ENCODE measurements at places on chromosomes 5 and 9.

GRCh38 chr9:131361202-131361833 is 32.6 kb upstream of the PRRC2B start:
- no peak for DNase-seq

DNA sequence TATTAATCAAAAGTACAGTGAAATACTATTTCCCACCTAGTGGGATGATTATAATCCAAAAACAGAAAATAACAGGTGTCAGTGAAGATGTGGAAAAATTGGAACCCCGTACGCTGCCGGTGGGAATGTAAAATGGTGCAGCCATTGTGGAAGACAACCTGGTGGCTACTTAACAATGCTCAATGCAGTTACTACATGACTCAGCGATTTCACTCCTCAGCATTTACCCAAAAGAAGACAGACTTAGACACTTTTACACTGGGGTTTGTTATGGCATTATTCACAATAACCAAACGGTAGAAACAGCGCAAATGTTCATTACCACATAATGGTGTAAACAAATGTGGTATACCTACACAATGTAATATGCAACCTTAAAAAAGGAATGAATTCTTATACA is 23.9 kb downstream of the SECISBP2 start:
- no peak for DNase-seq

DNA sequence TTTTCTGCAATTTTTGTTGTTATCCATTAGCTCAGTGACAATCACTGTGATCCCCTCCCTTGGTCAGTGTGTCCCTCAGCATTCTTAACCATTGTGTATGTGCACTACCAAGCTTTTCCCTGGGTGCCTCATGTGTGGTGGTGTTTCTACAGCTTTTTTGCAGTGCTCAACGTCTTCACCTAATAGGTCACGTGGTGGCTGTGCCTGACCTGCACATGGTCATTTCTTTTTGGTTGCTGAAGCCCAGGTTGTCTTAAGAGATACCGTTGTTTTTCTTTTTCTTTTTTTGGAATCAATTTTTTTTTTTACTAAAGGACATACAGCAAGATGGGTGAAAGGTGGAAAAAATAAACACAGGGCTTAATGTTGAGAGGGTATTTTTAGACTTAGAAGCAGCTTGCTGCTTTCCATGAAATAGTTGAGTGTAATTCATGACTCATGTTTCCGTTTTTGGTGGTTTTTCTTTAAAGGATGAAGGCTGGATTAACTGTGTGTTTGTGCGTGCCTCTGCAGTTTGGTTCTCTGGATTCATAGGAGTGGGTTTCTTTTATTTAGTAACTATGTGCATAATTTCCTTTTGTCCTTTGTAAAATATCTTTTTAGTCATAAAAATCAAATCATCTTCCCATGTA is 22.2 kb downstream of the SH3GL2 start:
- peak; percentile 30 for DNase-seq

DNA sequence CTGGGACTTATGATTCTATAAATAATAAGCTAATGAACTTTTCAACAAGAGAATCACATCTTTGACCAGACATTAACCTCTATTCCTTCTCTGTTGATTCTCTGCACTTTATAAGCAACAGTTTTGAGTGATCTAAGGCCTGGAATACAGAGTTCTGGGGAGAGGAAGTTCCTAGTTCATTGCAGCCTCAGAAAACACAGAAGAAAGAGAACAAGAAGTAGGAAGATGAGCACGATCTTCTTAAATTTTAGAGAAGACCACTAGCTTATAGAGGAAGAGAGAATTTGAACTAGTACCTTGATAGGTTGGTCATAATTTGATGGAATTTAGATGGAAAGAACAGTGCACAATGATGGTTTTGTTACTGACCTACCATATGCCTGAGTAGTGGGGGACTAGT is 8.5 kb upstream of the C9orf72 start:
- no peak for DNase-seq

DNA sequence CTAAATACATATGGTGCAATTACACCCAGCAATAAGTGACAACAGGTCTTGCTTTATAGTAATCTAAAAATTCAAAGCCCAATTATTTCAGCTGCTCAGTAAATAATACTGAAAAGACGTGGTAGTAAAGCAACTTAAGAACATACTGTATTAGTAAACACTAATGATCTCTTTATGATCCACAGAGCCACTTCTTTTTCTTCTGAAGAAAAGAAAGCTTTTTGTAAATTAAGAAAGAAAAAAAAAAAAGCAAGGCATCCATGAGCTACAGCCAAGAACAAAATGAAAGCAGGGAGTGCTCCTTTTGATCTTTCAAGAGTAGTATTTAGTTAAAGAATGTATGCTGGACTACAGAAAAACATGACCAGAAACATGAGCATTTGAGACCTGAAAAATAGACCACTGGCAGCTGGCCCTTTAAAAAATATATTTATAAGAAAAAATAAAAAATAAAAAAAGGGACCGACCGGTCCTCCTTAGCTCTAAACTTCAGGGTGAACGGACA is 348.7 kb downstream of the GLIS3 start:
- DNase-seq, result no peak

DNA sequence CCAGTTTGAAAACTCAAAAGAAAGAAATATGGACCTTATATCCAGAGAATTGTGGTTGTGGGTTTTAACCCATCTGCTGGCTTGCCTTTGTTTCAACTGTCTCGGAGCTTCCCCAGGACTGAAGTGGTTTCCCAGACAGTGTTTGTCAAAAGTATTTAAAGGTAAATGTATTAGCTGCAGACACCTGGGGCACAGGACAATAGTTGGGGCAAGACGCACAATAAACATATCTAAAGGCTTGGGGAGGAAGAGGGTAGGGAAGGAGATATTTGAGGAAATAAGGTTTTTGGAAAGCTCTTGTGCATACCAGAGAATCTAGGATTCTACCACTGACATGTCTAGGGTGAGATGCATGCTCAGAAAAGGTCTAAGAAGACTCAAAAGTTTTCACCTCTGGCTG is 99.0 kb downstream of the ADAMTS2 start:
- DNase-seq, result no peak

- DNase-seq, result no peak
These were observed 101.8 kb upstream of the LARP1 start for GRCh38 chr5:154653418-154653763.

DNA sequence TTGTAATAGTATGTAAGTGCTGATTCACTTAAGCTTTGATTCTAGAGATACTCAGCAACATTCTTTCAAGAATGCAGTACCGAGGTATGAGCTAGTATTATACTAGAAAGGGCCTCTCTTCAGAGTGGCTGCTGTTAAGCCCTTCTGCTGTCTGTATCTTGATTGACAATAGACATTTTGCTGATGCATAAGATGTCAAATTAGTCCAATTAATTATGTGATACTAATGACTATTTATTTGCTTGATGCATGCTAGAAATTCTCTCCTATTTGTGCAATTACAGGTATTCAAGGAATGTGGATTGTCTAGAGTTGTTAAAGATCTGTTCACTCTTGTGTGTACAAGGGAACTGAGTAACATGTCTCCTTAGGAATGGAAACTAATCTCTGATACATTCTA is 92.3 kb upstream of the PTGER4 start:
- DNase-seq, result peak; percentile 25

GRCh38 chr9:136700959-136701667 is 11.3 kb upstream of the DIPK1B start:
- DNase-seq, result no peak

DNA sequence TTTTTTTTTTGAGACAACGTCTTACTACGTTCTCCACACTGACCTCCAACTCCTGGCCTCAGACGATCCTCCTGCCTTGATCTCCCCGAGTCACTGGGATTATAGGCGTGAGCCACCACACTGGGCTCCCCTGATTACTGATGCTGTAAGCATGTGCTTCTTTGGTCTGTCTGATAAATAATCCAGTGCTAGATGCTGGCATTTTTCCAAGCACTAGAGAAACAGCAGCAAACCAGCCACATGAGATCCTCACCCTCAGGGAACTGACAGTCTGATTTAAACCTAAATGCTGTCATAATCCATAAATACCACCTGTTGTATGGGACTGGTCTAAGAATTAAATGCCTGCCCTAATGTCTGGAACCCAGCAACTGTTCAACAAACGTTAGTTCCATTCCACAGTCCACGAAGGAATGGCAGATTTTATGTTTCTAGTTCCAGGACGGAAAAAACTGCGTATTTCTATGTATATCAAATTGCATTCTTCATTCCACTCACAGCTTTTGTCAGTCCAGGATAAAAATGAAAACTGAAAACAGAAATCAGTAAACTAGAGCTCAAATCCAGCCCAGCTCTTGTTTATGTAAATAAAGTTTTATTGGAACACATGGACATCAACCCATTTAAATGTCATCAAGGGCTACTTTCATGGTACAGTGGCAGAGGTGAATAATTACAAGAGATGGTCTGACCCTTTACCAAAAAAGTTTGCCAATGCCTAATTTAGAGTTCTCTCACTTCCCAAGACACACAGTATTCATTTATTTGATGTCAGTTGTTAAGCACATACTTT is 20.1 kb downstream of the SLC35D2 start:
- no peak for DNase-seq

DNA sequence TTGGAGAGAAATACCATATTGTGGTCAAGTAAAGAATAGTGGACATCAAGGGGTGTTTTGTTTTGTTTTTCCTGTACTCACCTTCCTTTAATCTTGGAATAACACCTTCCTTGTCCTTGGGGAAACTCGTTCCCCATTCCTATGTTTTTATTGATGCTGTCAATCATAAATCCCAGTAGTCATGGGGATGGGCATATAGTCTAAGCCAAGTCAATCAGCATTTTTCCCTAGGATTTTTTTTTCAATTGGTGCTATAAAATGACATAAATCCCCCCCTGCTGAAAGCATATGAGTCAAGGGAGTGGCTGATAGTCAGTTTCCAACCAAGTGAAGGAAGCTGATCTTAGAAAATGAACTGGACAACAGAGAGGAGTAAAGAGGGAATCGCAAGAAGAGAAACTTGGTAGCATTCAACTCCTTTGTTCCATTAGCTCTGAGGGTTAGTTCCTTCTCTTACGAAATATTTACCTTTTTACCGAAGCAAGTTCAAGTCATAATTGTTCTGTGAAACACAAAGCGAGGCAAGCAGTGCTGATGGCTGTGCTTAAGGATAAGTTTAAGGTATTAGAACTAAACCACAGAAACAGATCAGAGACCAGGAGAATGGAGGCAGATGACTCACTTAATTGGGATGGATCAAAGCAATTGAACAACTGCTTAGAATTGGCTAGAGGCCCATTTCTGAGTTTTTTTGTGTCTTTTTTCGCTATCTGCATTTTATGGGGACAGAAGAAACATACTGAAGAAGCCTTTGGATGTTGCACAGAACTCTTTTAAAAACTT is 218.6 kb downstream of the SEMA6A start:
- no peak for DNase-seq

- no peak for DNase-seq
These were observed 131.9 kb upstream of the LPCAT1 start for GRCh38 chr5:1655496-1656270.

DNA sequence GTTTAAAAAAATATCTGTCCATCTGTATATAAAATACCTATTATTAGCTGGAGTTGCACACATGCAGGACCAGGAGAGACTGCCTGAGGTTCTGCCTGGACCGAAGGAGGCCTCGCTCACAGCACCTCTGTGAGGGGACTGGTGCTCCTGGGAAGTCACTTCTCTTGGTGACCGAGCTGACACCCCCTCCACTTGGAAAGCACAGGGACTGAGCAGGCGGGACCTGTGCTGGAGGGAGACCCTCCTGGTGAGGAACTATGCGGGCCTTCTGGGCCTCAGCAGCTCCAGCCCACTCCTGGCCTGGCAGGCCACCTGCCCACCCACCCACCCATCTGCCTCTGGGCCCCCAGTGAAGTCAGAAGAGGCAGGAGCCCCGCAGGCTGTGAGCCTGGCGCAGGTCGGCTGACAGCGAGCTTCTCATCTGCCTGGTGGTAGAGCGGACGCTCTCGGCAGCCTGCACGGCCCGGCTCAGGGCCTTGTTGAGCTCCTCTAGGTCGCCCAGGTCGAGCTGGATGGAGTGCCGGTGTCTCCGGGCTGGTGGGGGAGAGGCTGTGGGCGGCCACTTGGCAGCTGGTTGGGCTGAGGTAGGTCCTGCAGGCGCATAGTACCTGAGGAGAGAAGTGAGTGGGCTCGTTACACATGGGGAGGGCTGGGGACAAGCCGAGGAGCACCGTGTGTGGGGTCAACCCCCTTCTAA is 7.2 kb downstream of the ORM2 start:
- no peak for DNase-seq

- no peak for DNase-seq
These were observed 74.2 kb upstream of the FBXL7 start for GRCh38 chr5:15425766-15426165.

- no peak for DNase-seq
These were observed 12.5 kb upstream of the RFESD start for GRCh38 chr5:95634081-95634480.

- DNase-seq, result no peak
These were observed 27.4 kb upstream of the TXN start for GRCh38 chr9:110283751-110284150.

GRCh38 chr5:94618029-94618492 is 343 bp downstream of the KIAA0825 start:
- peak; percentile 78 for DNase-seq

DNA sequence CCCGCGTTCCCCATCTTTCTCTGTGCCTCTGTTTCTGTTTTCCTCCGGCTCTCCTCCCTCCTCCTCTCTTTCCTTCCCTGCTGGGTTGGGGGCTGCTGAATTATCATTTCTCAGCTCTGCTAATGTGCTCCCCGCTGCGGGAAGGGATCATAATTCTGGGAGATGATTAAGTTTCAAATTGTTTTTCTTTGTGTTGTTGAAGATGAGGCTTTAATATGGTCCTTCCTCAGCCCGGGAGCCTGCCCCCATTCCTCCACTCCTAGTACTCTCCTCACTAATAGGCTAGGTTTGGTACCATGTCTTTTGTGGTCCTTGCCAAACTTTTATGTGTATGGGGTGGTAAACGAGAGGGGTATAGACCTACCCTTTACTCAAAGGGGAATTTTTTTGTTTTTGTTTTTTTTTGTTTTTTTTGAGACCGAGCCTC is 5.7 kb upstream of the PCDH1 start:
- no peak for DNase-seq

DNA sequence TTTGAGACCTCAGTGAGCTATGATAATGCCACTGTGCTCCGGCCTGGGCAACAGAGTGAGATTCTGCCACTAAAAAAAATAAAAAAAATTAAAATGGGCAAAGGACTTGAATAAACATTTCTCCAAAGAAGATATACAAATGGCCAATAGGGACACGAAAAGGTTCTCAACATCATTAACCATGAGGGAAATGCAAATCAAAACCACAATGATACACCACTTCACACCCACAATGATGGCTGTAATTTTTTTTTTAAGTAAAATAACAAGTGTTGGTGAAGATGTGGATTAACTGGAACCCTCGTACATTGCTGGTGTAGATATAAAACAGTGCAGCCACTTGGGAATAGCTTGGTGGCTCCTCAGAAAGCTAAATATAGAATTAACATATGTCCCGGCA is 68.0 kb downstream of the SIL1 start:
- no peak for DNase-seq

DNA sequence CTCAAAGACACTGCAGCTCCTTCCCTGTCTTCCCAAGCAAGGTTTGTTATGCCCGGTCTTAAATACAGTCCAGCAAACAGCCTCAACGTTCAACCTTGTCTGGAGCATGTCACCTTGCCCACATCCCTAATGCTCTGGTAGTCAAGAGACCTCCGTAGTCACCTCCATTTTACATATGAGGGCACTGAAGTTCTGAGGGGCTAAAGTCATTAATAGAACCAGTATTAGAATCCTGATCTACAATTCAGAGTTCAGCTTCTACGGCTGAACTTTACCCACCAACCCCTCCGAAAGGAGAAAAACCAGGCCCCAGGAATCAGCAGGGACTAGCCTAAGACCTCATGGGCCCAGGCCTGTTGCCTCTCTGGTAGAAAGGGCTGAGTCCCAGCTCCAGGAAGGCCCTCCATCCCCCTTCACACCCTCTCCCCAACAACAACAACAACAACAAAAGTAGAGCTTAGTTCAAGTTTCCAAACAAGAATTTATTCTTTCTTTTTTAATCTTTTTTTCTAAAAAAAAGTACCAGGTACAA is 795 bp upstream of the STOML2 start:
- no peak for DNase-seq
